ENCODE measurements at places on chromosomes 3 and 15.

DNA sequence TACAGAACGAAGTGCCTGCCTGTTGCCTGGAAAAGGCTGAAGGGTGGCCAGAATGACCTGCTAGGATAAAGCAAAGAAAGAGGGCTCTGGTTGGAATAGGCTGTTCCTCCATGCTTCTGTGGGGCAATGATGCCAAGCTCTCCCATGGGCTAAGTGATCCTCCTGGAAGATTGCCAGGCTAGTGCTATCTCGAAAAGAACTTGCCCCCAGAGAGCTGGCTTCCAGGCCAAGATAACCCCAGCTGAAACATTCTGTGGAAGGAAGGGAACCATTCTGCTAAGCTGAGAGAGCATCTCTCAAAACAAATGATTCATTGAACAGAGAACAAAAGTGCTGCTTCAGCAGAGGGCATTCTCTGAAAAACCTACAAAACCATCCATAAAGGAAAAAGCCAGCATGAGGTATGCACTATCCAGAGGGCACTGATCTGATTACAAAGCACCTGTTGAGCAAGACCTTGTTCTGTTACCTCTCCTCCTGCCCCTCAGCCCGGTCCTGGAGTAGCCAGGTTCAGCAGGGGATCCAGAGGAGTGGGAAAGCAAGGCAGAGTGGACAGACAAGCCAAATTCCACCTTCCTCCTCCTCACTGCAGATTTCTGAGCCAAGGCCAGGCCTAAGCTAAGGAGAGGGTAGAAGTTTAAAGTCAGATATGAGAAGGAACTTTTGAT lies 31.9 kb upstream of the SPRED1 start:
- DNase-seq: no peak

GRCh38 chr3:139117136-139117675 lies 72.5 kb upstream of the PRR23C start:
- peak; percentile 48 for DNase-seq

- DNase-seq: no peak
Observed at GRCh38 chr3:15151166-15151565, 52.2 kb upstream of the RBSN start.

DNA sequence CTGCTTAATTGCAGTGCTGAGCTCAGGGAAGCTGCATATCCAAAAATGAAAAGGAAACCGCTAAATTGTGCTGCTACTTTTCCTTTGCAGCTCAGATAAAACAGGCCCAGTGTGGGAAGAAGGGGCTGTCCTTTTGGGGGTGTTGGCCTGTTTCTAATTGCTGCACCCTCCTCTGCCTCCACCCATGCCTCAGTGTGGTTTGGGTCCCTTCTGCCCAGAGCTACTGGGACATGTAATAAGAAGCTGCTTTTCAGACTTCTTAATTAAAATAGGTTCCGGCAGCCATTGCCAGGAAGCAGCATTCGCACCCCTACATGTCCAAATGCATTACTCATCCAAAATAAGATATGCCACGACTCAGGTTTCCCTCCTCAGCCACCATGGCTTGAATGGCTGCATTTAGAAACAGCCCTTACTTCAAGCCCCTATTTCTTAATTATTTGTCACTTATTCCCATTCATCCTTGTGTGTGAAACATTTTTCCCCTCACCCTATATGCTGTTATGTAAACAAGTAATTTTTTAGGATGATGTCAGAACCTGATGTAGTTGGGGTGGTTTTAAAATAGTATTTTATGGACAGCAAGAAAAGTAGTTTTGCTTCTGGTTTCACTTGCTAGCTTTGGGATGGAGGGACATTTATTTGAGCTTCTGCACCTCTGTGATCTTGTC lies 235.9 kb upstream of the CTDSPL start:
- no peak for DNase-seq

DNA sequence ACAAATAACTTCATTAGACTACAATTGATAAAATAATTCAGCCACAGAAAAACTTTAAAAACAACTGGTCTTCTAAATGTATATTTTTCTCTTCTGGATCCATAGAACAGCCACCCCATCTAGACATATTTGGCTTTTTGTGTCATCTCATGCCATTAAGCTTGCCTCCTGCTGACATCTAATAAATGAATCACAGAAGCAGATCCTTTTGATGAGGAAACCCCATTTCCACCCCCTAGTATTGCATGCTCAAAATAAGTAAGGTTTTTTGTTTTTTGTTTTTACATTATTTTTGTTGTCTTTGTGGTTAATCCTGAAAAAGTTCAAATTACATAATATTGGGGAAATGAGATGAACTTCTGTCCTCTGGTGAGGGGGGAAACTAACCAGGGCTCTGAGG lies 94.8 kb downstream of the DUT start:
- no peak for DNase-seq

DNA sequence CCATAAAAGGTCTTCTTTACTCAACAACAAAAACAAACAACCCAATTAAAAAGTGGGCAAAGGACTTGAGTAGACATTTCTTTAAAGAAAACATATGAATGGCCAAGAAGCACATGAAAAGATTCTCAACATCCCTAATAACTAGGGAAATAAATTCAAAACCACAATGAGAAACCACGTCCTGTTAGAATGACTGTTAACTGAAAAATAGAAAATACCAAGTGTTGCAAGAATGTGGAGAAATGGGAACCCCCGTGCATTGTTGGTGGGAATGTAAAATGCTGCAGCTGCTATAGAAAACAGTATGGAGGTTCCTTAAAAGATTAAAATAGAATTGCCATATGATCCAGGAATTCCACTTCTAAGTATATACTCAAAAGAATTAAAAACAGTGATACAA lies 34.8 kb downstream of the NMNAT3 start:
- DNase-seq: no peak

GRCh38 chr15:60695713-60696522 lies 217.0 kb upstream of the ICE2 start:
- DNase-seq: peak; percentile 59

DNA sequence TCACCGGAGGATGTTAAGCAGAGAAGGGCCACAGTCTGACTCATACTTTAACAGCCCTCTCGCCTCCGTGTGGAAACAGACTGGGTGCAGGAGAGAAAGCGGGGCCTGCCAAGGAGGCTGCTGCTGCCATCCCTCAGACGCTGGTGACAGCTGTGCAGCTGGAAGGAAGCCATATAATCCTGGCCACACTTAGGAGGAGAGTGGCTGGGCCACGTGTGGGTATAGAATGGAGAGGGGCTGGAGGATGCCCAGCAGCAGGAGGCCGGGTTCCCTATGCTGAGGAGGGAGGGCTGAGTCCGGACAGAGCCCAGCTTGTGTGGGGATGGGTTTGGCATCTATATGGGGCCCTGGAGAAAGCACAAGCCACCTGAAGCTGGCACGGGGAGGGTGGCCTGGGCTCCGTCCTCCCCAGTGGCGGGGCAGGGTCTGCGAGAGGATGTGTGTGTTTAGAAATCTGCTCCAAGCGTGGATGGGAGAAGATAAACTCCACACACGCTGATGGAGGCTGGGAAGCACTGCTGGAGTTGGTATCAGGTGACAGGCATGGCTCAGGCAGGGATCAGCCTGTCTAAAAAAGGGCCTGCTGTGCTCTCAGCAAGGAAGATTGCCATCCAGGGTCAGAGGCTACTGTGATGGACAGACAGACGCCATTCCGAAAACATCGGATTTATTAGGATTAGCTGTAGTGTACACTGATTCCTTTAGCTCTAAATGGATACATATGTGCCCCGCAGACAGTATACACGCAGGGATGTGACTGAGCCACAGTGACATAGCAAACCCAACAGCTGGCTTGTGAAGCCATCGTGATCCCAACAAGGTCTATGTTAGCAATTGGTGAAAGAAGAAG lies 15.9 kb downstream of the ABTB1 start:
- DNase-seq: peak; percentile 67

DNA sequence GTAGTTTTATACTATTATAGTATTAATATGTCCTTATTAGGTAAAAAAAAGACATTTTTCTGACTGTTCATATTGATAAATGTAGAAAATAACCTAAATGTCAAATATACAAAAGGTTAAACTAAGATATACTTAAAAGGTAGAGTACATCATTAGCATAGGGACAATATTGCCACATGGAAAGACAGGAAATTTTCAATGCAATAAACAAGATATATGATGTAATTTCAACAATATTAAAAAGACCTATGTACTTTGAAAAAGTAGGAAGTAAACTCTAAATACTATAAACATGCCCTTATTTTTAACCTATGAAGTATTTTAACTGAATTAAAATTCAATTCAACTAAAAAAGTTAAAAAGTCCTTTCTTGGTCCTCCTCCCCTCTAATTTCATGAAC lies 1.9 kb downstream of the SPG11 start:
- DNase-seq: no peak
